Natural killer cell treated with Interleukin-12 subunit alpha and Interleukin-12 subunit beta and Interleukin-15 and Interleukin-18, amount 100 ng/mL, for 72 hours (primary cell): ENCODE measurements at places on chromosomes 5 and 9.

DNA sequence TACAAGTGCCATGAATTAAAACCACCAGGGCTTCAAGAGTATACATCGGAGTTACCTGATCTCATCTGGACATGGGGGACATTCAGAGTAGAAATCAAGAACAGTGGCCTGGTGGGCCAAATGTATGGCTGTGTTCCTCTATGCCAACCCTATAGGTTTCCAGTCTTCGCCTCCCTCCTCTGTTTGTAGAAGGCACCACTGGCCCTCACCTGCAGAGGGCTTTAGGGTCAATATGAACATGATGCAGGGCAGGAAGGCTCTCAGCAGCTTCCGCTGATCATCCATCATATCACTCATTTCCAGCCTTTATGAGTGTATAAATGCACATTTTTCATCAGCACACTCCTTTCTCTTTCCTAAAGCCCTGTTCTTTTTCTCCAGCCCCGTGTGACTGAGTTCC, 555.5 kb upstream of the BRINP1 start:
- DNase-seq: no peak

DNA sequence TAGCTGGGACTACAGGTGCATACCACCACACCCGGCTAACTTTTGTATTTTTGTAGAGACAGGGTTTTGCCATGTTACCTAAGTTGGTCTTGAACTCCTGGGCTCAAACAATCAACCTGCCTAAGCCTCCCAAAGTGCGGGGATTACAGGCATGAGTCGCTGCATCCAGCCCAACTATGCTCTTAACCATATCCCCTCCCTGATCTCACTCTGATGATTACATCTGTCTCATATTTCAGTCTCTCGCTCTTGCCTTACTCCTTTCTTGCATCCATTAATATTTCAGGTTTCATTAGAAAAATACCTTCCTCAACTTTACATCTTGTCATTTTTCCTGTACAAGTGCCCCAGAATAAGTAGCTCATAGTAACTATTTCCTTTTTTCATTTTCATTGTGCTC, 61.0 kb upstream of the BASP1 start:
- DNase-seq: no peak

DNA sequence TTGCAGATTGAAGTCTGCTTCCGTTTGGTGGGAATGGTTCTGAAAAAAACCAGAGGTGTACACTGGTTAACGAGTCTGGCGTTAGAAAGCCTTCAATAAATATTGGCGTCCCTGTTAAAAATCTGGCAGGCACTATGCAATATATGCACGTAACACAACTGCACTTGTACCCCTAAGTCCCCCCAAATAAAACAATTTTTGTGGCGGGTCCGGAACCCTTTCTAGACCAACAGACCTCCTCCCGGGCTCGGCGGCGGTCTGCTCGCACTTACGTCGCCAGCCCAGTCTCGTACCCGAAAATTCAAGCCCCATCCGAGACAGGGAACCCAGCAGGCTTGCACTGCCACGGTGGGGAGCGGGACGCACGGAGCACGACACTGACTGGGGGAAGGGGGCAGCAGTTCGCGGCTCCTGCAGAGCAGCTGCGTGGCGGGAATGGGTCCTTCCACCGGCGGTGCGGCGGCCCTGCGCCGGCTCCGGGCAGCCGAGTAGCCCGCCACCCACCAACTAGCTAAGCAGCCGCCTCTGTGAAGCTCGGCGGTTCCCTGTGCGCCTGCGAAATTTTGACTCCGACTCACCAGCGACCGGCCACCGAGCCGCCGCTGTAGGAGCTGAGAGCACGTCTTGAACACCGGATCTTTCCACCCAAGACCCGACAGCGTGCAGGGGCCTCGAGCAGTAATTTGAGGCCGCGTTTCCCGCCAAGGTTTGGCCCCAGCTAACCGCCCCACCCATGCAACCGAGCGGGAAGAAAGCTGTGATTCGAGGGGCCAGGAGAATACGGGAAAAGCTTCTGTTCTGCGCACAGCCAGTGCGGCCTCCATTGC, 3.9 kb downstream of the MCIDAS start:
- DNase-seq: no peak

- no peak for DNase-seq
Observed at GRCh38 chr9:28135549-28135948, 562.3 kb upstream of the C9orf72 start.

- no peak for DNase-seq
Observed at GRCh38 chr9:76323490-76323889, 70.7 kb downstream of the RFK start.

DNA sequence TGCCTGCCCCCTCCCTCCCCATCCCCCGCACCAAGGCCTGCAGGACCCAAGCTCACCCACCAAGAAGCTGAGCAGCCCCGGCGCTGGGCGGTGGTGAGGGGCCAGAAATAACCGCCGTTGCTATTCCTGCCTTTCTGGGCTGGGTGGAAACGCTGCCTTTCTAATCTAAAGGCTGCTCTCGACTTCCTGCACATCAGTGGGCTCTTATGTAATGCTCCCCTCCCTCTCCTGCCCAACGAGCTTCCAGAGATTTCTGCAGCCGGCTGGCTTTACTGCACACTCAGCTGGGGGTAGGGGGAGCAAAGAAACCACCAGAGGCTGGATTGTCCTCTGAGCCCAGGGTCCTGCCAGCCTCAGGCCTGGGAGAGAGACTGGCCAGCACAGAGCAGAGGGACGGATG, 6.9 kb upstream of the EGR1 start:
- no peak for DNase-seq
